NCI-H1092 treated with DMSO at 0.1 percent for 48 hours (cell line): ENCODE measurements at places on chromosomes 2 and 18.

DNA sequence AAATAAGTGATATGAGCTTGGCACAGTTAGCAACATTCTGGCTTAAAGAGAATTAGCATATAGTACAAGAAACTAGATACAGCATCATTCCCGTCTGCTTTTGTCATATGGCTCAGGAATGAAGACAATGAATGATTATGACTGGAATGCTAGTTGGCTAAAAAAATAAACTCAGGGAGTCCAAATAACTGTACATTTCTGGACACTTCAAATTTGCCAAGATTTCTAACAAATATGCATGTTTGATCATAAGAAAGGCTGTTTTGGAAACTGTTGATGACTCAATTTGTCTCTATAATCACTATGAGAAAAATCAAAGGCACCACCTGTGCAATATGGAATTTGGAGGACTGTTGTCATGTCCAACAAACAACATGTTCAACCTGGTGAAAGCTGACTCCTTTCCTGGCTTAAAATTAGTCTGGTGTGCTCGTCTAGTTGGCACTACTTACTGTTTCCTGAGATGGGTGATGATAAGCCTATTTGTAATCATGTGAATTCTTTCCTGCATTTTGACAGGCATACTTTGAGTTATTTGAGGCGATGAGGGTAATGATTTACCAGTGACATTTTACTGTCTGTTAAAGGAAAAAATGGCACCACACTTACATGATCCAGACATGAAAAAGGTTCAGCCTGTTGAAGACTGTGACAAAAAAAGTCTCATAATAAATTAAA, 133.9 kb upstream of the CDH20 start:
- DNase-seq: no peak

DNA sequence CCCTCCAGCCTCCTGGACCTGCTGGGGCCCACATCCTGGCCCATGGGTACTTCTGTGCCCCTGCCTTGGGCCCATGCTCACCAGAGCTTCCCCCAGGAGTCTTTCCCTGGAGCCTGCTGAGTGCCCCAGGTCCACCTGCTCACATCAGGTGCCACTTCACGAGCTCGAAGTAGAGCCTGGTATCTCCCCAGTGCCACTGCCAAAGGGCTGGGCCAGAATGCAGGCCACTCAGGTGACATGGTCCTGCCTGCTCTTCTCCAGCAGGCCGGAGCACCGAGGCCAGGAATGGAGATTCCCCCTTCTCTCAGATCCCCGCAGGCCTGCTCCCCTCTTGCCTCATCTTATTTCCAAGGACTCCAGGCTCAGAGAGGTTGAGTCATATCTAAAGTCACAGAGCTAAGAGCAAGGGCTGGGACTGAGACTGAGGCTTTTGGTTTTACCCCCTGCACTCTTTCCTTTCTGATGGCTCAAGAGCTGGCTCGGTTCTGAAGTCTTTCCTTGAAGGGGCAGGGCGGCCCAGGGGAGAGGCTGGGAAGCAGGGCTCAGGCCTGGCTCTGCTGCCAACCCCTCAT, 79.2 kb downstream of the HS1BP3 start:
- no peak for DNase-seq

DNA sequence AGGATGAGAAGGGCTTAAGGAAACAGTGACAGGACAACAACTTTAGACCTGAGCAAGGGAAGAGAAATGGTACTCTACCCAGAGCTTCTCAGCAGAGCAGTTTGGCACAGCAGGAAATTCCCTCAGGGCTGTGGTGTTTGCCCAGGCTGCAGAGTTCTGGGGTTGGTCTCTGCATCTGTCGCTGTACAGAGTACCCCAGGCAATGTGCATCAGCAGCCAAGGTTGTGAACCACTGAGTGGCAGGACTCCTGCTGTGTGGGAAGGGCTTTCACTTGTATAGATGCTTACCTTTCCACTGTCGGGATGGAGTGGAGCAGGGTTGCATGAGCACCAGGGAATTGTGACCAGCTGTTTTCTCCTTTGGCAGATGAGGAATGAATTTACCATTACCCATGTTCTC, 21.2 kb downstream of the STAMBP start:
- peak; percentile 19 for DNase-seq

DNA sequence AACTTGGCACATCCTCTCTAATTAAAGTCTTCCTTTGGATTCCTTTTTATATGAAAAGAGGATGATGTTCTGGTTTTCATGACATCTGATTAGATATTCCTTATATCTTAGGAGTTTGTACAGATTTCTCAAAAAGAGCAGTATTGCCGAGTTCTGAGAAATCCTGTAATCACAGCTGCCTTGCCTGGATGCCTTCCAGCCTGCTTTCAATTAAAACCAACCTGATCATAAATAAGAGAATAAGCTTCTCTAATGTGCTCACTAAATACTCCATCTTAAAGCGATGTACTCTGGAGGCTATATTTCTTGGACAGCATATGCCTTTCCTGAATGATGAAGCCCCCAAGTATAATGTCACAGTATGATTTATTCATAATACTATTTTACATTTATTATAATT, 1203.8 kb upstream of the PIK3C3 start:
- no peak for DNase-seq

DNA sequence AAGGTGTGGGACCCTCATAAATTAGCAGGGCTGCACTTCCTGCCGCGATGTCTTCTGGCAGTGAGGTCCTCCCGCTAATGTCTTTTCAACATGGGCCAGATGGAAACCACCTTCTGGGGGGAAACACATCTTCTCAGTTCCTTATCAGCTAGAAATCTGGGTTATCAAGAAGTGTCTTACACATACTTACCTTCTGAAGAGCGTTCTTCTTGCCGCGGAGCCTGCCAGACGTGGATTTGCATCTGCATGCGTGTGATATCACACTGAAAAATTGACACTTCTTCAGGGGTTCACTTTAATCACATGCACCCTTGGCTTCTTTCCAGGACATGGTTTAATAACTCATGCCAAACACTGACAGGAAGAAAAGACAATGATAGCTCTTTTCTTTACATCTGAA, 163.5 kb upstream of the SOX11 start:
- no peak for DNase-seq

- no peak for DNase-seq
Measured at GRCh38 chr18:26071725-26072124, 18.7 kb downstream of the SS18 start.

DNA sequence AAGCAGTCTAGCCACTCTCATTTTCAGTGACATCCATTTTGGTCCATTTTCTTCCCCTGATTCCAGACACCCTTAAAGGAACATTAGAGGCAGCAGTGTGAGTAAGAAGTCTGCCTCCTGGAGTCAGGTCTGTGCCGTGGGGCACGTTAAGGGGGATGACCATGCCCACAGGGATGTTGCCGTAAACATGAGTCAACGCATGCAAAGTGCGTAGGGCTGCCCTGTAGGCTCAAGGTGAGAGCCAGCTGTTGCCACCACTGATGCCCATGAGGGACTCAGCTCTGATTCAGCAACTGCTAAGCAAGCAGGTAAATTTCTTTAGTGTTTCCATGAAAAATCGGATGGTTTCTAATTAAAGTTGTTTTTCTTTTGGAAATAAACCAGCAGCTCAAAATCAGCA, 61.4 kb upstream of the TFCP2L1 start:
- DNase-seq: no peak

- no peak for DNase-seq
Measured at GRCh38 chr2:160372585-160372984, 121.0 kb downstream of the RBMS1 start.

GRCh38 chr2:226515344-226516055, 284.1 kb downstream of the IRS1 start:
- no peak for DNase-seq

DNA sequence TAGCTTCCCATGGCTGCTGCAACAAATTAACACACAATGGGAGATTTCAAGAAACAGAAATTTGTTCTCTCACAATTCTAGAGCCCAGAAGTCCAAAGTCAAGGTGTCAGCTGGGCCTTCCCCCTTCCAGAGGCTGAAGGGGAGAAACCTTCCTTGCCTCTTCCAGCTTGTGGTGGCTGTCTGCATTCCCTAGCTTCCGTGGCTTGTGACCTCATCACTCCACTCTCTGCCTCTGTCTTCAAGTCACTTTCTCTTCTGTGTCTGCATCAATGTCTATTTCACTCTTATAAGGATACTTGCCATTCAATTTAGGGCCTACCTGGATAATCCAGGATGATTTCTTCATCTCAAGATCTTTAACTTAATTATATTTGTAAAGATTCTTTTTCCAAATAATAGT, 16.8 kb upstream of the SRBD1 start:
- no peak for DNase-seq

DNA sequence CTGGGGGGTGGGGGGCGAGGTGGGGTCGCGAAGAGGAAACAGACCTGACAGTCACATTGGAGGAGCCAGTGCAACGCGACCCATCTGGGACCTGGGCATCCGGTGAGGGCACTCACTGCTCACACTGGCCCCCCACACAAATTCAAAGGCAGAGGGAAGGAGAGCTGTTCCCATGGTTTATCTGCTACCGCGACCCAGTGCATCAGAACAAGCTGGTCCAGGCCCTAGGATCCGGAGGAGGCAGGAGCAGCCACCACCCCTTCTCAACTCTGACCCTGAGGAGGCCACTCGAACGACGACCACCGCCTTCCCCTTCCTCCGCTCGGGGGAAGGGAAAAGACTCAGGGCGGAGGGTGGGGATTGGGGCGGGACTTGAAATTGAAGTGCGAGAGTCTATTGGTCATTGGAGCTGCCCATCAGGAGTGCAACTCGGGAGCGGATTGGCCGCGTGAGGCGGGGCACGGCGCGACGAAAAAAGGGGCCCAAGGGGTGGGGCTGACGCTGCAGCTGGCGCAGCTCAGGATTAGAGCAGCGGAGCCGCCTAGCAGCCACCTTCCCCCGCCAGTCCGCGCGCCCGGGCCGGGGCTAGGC, at the start of gene CDK5R2:
CDK5R2 (plus strand) TSS at position 526 of the 591 bp plus-strand sequence. CDS start 155 bp downstream, outside the sequence.
- DNase-seq: peak; percentile 86

- DNase-seq: no peak
Measured at GRCh38 chr18:40357536-40357935, 1597.5 kb upstream of the PIK3C3 start.

GRCh38 chr2:219576505-219577388, 4.6 kb downstream of the INHA start:
- DNase-seq: peak; percentile 43
